ENCODE measurements at places on chromosomes 5 and 9.
A peak's percentile ranks its signal among the peaks of the same experiment; 100 is the strongest.

DNA sequence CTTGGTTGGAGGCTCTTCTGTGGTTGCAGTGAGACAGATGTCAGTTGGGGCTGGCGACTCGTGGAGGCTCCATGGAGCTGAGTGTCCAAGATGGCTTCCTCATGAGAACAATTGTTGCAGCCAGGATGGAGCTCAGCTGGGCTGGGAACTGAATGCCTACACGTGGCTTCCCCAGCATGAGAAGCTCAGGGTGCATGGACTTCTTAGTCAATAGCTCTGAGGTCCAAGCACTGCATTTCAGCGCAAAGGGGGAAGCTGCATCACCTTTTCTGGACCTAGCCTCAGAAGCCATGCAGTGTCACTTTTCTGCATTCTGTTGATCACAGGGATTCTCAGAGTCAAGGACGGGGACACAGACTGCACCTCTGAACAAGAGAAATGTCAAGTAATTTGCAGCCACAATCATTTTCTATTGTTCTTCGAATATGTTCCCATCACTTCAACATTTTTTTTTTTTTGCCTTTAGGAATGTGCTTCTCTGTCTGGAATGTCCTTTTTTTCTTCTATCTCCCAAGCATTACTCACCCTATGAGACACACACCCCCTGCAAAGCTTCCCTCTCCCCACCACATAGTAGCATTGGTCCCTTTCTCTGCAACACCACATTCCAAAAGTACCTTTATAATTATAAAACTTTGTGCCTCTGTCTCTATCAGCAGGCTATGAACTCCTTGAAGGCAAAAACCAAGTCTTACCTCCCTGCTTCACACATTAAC is 57.5 kb upstream of the STK32A start:
- ATAC-seq, result no peak

GRCh38 chr5:151924564-151925301 is at the start of gene GLRA1:
Gene GLRA1 (minus strand): TSS chr5:151924851. CDS start chr5:151924549, 302 bp downstream.
- ATAC-seq, result no peak

DNA sequence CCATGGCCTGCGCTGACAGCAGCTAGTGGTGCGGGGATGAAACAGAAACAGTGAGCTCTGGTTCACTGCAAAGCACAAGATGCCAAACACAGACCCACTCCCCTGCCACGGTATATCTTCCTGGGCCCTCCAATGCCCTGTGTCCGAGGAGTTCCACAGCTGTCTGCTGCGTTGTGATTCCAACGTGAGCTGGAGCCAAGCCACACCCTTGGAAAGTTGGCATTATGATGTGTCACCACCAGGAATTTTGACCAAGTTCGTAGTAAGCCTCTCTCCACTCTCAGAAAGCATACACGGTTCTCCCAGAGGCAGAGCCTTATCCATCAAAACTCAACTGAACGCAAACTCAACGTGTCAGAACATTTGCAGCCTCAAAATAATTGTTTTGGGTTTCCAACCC is 55.6 kb downstream of the MACROH2A1 start:
- ATAC-seq, result no peak

DNA sequence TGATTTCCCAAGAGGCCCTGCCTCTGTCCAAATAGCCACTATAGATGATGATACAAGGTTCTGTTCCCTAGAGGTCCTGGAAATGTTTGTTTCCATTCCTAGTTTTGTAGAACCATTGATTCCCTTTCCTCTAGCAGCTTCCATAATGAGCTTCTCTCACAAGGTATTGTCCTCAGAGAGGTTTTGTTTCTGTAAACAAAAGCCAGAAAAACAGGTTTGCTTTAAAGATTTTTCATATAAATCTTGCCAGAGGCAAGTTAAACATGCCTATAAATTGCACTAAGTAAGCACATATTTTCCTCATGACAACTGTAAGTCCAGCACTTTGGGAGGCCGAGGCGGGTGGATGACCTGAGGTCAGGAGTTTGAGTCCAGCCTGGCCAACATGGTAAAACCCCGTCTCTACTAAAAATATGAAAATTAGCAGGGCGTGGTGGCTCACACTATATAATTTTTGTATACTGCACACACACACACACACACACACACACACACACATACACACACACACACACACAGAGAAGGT is 1787.7 kb downstream of the EFNA5 start:
- no peak for ATAC-seq

- no peak for ATAC-seq
Observed at GRCh38 chr9:14706530-14707140, 13.4 kb upstream of the ZDHHC21 start.

- peak; percentile 91 for ATAC-seq
Observed at GRCh38 chr5:80407735-80408483, at the start of gene ZFYVE16. Gene ZFYVE16 (plus strand): TSS chr5:80408064. CDS start chr5:80434148, 26,084 bp downstream.

DNA sequence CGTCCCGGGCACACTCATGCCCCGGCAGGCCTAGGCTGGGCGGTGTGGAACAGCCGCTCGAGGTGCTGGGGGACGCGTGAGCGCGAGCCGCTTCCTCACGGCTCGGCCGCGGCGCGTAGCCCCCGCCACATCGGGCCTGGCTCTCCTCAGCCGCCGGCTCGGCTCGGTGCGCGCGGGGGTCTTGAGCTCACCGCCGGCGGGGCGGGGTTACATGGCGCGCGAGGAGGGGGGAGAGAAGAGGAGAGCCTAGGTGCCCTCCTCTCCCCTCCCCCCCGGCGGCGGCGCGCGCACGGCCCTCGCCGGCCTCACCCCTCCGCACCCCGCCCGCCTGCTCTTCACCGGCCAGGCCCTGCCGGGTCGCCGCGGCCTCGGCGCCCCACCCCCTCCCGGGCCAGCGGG is 7.7 kb downstream of the RANBP6 start:
- ATAC-seq, result peak; percentile 42

- no peak for ATAC-seq
Observed at GRCh38 chr5:95759634-95760033, 28.5 kb downstream of the RHOBTB3 start.

- ATAC-seq, result no peak
Observed at GRCh38 chr9:8960254-8960653, 1160.7 kb upstream of the DMAC1 start.

DNA sequence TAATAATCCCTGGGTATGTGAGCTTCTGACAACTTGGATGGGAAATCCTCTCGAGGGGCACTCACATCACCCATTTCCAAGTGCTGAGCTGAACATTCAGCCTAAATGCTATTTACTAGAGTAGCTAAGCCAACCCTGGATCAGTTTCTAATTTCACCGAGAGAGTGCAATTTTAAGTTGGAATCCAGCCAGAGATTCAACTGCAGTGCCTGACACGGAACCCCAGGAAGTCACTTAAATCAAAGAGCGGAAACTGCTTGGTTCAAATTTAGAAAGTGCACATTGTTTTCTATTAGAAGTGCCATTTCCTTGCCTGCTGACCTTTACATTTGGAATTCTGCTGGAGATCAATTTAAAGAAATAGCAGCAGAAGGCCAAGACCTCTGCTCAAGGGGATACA is 8.8 kb downstream of the SPRY4 start:
- ATAC-seq, result no peak

GRCh38 chr5:60794691-60795090 is 49.4 kb downstream of the ELOVL7 start:
- ATAC-seq, result no peak

GRCh38 chr9:77449240-77450084 is 198.7 kb downstream of the GNA14 start:
- no peak for ATAC-seq

DNA sequence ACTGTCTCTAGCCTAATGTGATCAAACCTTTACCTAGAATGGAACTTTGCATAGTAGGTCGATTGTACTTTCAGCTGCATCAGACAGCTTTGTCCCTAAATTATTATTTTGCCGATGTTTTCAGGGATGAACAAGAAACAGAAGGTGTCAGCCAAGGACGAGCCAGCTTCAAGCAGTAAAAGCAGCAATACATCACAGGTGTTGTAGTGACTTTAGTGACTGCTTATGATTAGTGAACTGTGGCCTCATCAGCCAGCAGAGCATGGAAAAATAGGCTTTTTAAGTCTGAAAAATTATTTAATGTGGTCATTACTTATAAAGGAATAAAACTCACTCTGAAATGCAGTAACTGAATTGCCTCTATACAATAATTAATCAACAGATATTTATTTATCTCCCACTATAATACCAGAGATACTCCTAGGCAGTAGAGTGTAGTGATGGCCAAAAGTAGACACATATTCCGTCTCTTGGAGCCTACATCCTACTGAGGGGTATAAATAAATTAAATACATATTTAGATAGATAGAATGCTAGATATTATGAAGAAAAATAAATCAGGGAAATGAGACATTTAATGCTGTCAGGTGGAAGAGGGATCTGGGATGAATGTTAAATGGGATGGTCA is 166.3 kb downstream of the PARP8 start:
- ATAC-seq, result no peak

DNA sequence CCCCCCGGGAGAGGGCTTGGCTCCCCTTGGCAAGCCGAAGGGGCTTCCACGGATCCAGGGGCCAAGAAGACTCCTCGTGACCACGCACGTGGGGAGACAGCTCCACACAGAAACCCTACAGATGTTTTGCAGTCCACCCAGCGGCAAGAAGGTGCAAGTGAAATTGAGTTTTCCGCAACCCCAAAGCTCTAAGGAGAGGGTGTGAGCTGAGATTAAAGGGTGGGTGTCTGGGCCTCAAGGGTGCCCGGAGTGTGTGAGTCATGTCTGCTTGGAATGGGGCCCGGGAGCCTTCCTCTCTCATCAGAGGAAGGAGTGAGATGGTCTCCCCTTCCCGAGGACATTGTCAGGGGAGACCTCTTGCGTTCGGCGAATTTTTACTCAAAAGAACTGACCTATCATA is 79.1 kb downstream of the OLFM1 start:
- no peak for ATAC-seq

- no peak for ATAC-seq
Observed at GRCh38 chr5:107484281-107484680, 186.5 kb downstream of the EFNA5 start.

- no peak for ATAC-seq
Observed at GRCh38 chr5:113935453-113935852, 422.0 kb downstream of the YTHDC2 start.

GRCh38 chr5:171989276-171989675 is 17.2 kb downstream of the FBXW11 start:
- ATAC-seq, result peak; percentile 63

DNA sequence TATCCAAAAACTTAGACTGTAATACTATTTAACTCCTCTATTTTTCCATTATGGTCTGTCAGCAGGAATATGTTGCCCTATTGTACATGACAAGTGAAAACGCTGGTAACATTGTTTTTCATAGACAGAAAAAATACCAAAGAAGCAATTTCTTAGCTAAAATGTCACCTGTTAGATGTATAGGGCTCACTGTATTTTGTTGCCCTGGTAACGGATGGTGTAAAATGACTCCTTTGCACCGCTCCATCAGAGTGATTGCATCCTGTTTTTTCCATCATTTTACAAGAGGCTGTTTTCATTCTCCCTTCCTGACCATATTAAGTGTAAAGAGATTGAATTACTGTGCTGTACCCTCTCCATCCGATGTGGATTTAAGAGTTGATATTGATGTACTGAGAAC is 460.1 kb upstream of the TLE4 start:
- no peak for ATAC-seq

- ATAC-seq, result no peak
Observed at GRCh38 chr5:95923918-95924544, 37.6 kb downstream of the ELL2 start.

DNA sequence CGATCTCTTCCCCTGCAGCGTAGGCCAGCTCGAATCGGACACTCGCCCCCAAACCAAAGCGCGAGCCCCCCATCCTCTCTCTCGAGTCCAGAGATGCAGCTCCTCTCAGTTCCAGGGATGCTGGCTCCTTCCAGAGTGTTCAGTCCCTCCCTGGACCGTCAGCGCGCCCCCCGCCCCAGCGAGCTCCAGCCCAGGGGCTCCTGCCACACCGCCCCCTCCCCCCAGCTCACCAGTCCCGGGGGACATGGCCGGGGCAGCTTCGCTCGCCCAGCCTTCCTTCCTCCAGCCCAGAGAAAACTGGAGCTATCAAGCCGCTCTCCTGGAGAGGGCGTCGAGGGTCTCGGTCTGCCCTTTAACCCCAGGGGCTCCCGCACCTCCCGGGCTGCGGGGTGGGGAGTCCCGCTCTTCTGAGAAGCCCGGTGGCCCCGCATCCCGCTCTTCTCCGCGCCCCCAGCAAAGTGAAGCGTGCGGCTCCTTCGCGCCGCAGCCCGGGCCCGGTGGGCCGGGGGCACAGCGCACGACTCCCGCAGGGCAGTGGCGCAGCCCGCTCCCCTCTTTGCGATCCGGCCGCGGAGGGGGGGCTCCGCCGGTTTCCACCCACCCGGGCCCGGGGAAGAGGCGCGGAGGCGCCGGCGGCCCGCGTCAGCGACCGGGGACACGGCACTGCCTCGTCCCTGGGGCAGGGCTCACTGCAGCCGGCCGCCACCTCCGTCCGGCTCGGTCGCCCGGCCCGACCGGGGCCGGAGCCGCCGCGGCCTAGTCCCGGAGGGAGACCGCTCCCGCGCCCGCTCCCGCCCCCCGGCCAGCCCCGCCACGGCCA is 587 bp downstream of the MIER3 start:
- peak; percentile 34 for ATAC-seq

DNA sequence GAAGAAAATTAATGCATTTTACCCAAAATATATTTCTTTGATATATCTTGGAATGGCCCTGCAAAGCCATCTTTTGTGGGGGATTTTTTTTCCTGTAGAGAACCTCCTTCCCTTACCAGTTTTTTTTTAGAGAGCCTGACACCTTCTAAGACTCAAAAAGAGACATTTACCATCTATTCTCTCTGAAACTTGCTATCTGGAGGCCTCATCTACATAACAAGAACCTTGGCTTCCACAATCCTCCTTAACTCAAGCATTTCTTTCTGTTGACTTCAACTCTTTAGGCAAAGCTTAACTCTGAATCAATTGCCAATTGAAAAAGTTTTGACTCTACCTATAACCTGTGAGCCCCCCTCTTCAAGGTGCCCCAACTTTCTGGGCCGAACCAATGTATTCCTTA is 6.2 kb downstream of the SLC45A2 start:
- ATAC-seq, result no peak

DNA sequence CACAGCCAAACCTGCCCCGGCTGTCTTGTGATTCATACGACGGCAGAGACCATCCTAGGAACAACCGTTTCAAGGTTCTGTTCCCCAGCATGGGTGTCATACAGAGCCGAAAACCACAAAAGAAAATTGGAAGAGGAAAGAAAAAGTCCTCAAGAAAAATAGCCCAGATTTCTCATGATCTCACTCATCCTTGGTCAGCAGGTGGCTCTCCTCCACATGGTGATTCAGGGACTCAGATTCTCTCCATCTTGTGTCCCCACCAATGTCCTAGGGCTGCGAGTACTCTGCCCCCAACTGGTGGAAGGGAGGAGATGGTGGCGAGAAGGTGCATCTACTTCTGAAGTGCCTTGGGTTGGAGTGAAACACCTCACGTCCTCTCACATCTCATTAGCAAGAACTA is 25.6 kb downstream of the PDZD2 start:
- no peak for ATAC-seq
